GM23338 (cell line): ENCODE measurements at places on chromosomes 5 and 9.

GRCh38 chr5:168317521-168318147 is 26.2 kb downstream of the WWC1 start:
- no peak for DNase-seq

DNA sequence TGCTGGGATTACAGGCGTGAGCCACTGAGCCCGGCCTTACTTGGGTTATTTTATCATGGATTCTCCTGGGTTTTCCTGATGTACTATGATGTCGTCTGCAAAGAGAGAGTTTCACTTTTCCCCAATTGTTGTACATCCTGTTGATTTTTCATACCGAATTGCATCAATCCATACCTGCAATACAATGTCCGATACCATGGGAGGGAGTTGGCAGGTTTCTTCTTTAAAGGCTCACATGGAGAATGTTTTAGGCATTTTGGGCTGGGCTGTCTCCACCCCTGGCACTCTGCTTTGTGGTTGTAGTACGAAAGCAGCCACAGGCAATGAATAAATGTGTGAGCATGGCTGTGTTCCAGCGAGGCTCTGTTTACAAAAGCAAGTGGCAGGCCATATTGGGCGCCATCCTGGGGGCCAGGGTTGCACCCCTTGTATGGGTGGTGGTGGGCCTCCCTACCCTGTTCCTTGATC is 35.1 kb upstream of the EXOC3 start:
- no peak for DNase-seq

DNA sequence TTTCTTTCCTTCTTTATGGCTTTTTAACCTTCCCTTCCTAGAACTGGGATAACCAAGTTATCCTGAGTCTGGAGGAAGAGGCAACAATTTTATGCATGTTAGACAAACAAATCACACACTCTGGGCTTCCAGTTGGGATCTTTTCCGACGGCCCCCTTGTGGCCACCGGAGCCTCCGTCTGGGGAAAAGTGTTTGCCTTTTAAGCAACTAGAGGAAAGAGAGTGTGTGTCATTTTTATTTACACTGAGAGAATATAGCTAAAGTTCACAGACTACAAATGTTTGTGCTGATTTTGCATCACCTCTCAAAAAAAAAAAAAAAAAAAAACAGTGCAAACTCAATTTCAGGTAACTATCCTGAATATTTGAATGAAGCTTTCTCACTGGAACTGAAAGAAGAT is 126.2 kb downstream of the SEMA6A start:
- DNase-seq = no peak

DNA sequence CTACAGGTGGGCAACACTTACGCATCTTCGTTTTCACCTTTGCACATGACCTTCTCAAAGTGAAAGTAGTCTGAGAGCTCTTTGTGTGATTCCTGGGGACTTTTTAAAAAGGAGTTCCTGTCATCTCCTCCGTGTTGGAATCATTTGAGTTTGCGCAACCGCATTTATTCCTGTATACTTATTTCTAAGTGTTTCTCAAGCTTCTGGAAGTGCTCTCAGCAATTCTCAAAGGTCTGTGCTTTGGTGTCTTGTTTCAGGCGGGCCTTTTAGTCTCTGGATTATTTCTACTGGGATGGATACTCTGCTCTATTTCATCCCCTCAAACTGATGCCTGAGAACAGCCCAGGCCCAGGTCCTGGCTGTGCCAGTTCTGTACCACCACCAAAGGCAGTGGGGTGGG is 226.5 kb upstream of the TUT7 start:
- DNase-seq = no peak

GRCh38 chr9:130467316-130467715 is 22.6 kb downstream of the ASS1 start:
- peak; percentile 55 for DNase-seq

DNA sequence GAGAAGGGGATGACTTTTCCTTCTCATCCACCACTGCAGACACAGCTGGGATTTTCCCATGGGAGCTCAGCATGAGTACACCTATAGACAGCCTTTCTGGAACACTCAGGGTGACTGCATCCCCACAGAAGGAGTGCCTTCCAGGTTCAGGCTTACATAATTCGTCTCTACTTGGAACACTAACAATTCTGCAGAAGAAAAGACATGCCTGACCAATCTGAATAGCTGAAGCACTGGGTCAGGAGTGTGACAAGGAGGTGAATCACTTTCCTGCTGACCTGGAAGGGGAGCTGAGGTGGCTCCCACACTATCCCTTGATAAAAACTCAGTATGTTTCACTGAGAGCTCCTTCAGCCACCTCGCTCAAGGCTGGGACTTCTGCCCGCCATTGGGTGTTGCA is 425.3 kb downstream of the TLR4 start:
- no peak for DNase-seq

- no peak for DNase-seq
Measured at GRCh38 chr5:108730617-108731340, 16.9 kb upstream of the FER start.

DNA sequence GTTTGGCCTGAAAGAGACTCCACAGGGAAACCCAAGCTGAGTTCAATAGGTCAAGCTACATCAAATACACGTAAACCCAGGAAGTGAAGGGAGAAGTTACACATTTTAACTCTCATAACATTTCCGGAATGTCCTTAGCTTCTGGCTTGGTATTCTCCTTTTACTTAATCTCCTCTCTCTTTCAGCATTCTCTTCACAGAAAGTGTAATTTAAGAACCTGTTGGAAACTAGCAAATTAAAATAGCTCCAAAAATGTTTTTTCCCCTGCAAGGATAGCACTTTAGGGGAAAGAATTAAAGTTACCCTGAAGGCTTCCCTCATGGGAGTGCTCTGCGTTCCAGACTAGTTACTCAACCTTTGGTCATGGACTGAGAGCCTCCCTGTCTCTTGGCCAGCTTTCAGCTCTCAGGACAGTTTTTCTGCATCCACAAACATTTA is 292.7 kb upstream of the TARS1 start:
- DNase-seq = no peak

DNA sequence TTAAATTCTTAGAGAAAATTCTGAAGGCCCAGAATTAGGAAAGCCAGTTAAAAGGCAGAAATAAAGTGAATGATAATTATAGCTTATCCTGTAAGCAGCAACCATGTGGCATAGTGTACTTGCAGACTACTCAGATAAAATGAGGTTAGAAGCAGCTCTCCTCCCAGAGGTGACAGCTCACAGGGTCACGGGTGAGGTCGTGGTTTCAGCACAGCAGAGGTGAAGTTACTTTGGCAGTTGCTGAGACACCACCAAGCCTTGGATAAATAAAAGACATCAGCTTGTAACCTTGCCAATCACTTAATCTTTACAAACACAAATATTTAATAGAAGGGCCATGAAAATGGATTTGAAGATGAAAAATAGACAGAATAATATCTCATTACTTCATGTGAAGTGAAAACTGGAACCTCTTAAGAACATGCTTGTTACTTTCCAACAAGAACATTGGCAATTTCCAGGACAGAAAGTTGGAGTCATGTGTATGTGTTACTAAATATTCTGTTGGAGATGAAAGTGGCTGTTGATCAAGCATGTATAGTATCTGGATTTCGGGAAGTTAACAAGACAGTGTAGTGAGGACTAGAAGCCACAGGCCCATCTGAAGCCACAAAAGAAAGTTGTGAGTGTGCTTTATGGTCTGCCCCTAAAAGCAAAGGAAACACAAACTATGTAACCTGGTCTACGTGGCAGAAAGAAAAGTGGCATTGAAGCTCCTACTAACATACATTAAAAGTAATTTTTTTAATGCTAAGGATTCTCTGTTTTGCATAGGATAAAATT is 134.4 kb downstream of the ERCC6L2 start:
- no peak for DNase-seq

DNA sequence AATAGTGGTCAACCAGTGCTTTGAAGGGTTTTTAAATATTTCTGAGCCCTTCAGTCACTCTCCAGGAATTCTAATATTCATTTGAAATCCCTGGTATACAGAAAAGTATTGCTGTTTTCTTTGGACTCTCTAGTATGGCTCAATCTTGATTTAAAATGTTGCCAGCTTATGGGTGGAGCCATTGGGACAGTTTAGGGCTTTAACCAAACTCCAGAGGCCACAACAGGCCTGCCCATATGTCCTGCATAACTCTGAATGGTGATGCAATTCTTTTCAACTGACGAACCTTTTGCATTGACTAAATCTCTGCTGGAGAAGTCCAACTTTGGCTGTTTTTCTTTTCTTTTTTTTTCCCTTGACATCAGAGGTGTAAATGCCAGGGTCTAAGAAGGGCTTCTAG is 10.3 kb upstream of the ANKHD1 start:
- DNase-seq = no peak

DNA sequence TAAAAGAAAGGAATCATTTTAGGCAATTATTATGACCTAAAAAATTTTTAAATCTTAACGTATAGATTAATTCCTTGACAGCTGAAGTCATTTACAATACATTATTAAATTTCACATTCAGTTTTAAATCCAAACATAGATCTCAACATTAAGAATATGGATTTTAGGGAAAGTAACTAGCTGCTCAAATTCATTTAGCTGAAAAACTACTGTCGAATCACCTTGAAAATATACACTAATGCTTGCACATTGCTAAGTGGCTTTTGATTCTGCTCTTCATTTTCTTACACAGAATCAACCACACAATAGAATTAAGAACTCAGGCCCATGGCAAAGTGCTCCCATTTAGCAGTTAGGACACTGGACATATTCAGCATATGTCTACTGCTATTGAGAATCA is 454.2 kb downstream of the RAB3C start:
- no peak for DNase-seq

GRCh38 chr5:1647580-1647979 is 123.8 kb upstream of the LPCAT1 start:
- DNase-seq = no peak

- DNase-seq = no peak
Measured at GRCh38 chr5:128035689-128036088, 47.9 kb upstream of the SLC12A2 start.

DNA sequence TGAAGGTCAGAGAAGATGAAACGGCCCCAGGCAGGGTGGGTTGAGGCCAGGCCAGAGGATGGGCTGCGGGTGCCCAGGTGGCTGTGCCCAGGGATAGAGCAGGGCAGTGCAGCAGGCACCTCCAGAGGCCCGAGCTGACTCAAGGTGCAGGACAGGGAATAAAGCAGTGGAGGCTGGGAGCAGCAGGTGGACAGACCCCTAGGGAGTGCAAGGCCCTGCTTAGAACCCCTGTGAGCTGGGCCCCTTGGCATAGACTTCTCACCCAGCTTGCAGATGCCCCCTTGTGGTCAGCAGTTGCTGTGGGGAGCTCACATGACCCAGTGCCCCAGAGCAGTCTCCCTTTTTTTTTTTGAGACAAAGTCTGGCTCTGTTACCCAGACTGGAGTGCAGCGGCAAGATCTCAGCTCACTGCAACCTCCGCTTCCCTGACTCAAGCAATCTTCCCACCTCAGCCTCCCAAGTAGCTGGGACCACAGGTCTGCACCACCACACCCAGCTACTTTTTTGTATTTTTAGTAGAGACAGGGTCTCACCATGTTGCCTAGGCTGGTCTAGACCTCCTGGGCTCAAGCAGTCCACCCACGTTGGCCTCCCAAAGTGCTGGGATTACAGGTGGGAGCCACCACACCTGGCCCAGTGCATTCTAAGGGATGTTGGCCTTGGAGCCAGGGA is 118.8 kb downstream of the WNK2 start:
- DNase-seq = peak; percentile 81

DNA sequence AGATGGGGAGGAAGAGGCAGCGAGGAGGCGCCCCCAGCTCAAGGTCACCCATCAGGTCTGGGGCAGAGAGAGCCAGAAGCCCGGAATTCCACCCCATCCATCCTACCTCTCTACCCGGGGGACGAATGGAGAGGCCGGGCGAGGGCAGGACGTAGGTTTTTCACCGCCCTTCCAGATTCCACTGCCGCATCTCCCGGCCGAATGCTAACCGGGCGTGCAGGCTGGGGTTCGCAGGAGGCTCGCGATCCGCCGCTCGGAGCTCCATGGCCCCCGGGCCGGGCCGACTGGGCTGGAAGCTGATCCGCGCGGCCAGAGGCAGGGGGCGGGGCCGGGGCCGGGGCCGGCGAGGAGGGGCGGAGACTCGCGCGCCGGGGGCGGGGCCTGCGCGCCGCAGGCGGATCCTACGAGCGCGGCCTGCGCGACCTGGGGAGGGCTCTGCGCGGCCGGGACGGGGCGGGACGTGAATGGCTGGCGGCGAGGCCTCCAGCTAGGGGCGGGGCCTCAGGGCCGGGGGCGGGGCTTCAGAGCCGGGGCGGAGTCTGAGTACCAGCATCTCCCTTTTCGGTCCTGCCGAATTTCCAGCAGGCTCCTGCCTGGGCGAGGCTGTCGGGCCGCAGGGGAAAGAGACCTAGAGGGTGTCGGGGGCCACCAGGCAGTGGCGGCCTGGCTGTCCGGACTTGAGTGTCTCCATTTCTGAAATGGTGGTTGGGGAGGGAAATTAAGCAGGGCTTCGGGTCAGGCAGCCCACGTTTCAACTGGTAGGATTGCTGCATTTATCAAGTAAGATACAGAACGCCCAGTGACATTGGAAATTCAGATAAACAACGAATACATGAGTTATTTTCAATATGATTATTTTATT is at the start of gene ST6GALNAC4:
ST6GALNAC4 (minus strand) TSS at position 322 of the 862 bp plus-strand sequence. CDS start 622 bp downstream, outside the sequence.
- peak; percentile 92 for DNase-seq
